Suprapubic skin (tissue), 4 donors: ENCODE measurements at places on chromosomes 11 and 22. TPM values are rescaled to one million over a fixed set of nuclear protein-coding genes. Genes with fewer than 3 reads are reported as not detected.

The DDTL gene
- total RNA-seq, result 2.0 TPM

The MYEOV gene
- 9.9 TPM for total RNA-seq

DNA sequence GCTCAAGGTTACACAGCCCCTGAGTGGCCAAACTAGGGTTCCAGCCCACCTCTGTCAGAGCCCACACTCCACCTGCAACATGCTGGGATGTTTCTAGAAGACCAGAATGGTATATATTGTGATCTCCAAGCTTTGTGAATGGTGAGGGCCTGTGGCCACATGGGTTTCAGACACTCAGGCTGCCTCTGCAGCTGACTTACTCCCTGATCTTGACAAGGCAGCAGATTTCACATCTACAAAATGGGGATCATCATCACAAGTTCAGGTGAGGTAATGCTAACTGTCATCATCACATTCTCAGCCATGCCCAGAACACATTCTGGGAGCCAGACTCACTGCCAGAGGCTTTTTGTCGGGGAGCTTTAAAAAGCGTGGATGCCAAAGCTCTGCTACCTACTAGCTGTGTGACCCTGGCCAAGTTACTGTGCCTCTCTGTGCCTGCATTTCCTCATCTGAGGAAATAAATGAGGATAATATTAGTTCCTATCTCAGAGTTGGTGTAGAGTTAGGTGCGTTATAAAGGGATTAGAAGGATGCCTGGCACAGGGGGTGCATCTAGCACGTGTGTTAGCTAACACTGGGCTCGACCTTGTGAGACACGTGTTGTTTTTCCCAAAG lies 24.9 kb upstream of the WNT11 start:
- DNase-seq, result no peak

GRCh38 chr11:116406042-116406441 lies 366.7 kb downstream of the BUD13 start:
- no peak for DNase-seq

DNA sequence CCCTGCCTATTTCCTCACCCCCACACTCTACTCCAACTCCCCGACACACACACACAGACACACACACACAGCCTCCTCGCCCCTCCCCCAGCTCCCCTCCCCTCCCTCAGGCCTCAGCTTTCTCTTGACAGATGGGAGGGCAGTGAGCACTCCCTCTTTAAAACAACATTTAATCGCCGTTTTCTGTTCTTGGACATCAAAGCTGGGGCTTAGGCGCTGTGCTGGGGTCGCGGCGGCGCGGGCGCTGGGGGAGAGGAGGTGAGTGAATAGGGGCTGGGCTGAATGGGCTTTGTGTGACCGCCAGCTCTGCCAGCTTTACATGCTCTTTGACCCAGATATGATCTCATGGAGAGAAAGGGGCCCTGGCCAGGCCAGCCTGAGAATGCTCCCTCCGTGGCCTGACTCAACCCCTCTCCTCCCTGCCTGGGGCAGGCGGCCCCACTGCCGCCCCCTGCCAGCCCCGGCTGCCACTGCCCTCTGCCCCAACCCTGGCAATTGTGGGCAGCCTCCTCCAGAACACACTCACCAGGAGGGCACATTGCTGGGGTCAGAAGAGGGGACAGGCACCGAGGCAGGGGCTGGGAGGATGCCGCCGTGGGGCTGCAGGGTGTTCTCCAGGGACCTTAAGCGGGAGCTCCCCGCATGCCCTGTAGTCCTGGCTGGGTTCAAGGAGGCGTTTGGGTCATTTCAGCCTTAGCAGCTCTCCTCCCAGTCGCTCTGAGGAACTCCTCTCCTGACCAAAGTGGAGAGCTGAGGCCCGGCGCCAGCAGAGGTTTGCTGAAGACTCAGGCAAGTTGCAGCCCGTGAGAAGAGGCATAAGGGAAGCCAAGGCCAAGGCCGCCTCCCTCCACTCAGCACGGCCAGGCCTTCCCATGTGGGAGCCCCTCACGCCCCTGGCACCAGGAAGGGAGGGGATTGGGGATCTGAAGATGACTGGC lies 38.3 kb upstream of the NNMT start:
- no peak for DNase-seq

DNA sequence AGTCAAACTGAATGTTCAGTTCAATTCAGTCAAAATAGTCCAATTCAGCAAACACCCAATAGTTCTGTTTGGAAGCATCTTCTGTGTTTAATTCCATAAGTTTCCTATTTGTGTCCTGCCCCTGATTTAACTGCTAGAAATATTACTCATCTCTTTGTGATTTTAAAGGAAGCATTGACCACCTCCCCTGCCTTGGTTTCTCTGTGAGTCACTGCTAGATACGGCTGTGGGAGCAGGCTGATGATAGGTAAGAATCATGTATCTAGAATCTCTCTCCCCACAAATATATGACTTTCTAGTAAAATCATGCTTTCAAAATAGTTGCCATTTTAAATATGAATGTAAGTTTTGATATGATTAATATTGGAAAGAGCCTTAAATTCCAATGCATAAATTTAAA lies 888.5 kb downstream of the NTM start:
- DNase-seq, result no peak
